ENCODE measurements at places on chromosomes 7 and 10.

DNA sequence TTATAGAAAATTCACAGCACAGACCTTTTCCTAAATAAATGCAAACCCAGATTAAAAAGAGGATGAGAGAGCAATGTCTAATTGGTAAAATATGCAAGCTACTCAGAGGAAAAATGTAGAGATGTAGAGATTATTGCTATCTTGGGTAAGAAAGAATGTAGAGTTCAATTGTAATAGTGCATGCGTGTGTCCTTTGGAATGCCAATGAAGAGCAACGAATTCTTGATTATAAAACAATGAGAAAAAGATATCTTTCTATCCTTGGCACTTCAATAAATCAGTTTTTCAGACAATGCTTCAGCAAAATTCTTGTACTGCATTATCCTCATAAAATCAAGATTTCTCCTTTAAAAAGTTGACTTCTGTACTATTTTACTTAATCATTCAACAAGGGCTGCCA, 50.9 kb downstream of the SEMA3D start:
- DNase-seq, result no peak

GRCh38 chr10:30294476-30295240, 54.4 kb downstream of the MTPAP start:
- no peak for DNase-seq

- DNase-seq, result no peak
Measured at GRCh38 chr10:12510501-12510941, 161.2 kb downstream of the CAMK1D start.

- DNase-seq, result no peak
Measured at GRCh38 chr7:116423499-116423898, 76.0 kb upstream of the CAV2 start.

GRCh38 chr7:138328215-138328614, 131.8 kb upstream of the TRIM24 start:
- no peak for DNase-seq

- no peak for DNase-seq
Measured at GRCh38 chr10:27944005-27944404, 54.9 kb downstream of the ODAD2 start.

DNA sequence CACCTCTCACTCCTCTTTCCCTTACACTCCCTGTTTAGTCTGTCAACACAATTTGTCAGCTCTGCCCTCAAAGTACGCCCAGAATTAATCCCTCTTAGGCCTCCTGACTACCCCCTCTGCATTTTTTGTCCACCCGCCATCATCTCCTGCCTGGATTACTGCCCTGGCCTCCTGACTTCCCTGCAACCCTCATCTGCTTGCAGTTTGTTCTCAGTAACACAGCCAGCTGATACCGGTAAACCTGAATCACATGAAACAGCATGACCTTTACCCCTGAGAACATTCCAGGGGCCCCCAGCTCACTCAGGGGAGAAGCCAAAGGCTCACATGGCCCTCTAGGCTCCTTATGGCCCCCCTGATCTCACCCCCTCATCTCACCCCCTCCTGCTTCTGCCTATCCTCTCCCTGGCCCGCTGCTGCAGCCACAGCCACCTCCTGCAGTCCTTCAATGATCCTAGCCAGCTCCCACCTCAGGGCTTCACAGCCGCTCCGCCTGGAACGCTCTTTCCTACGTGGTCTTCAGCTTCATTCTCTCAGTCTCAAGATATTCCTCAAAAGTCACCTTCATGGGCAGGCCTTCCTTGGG, 8.9 kb downstream of the C10orf53 start:
- DNase-seq, result no peak

GRCh38 chr10:11382187-11382586, 229.3 kb downstream of the USP6NL start:
- no peak for DNase-seq

GRCh38 chr7:69032848-69033247, 565.4 kb upstream of the AUTS2 start:
- DNase-seq, result no peak

DNA sequence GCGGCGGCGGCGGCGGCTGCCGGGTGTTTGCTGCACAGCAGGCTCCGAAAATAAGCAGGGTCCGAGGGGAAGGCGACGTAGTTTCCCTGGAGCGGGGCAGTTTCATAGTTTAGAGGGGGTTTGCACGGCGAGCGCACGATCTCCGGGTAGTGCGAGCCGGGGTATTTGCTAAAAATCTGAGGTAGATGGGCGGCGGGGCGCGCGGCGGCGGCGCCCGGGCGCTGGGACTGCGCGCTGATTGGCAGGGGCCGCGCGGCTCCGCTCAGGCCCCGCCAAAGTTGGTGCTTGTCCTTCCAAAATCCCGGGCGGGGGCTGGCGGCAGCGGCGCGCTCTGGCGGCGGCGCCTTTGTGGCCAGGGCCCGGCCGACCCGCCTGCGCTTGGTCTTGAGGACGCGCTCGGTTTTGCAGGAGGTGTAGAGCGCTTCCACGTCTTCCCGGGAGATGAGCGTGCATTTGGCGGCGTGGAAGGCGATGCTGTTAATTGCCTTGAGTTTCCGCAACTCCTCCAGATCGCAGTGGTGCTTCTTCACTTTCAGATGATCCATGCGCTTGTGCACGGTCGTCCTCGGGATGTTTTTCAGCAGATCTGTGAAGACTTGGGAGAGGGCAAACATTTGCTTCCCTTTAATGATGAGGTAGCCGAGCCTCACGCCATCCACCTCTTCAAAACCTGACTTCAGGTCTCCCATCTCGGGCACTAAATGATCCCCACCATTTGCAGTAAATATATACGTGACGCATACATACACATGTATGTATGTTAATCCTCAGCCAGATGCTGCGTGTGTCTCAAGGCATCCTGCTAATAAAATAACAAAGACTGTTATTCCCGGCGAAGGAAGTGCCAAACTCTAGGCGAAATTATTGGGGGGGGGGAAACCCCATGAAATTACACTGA, 8.1 kb downstream of the SKIDA1 start:
- peak; percentile 31 for DNase-seq

DNA sequence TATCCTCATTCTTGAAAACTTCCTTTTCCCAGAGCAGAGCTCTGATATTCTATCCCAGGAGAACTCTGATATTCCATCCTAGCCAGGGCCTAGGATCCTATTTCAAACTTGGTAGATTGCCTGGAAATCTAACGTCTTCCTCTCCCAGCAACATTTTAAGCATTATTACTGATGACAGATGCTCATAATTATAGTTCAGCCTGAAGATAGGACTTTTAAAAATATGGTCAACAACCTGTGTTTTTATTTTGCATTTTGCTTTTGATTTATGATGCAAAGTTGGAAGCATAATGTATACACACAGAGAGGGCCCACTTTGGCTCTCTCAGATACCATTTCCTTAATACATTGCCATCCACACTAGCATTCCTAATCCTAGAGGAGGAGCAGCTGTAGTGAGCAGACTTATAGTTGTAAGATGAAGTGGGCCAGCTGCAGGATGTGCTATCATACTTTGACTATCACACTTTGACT, 457.4 kb upstream of the TPK1 start:
- DNase-seq, result no peak

DNA sequence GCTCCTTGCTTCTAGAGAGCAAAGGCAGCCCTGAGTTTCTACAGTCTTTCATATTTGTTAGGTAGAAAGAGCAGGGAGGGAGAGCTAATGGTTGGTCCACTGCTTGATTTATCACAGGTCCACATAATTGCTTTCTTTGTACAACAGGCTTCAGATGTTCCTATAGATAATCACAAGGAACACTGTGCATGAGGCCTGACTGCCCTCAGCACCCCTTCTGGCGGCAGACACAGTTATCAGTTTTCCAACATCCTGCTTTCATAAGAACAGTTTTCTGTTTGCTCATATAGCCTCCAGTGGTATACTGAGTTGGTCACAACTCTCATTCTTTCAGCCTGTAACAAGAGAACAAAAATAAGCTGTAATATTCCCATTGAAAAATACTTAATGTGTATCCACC, 69.7 kb downstream of the AKR1C4 start:
- DNase-seq, result no peak

GRCh38 chr7:99631295-99632109, 14.8 kb downstream of the ZSCAN25 start:
- peak; percentile 28 for DNase-seq

DNA sequence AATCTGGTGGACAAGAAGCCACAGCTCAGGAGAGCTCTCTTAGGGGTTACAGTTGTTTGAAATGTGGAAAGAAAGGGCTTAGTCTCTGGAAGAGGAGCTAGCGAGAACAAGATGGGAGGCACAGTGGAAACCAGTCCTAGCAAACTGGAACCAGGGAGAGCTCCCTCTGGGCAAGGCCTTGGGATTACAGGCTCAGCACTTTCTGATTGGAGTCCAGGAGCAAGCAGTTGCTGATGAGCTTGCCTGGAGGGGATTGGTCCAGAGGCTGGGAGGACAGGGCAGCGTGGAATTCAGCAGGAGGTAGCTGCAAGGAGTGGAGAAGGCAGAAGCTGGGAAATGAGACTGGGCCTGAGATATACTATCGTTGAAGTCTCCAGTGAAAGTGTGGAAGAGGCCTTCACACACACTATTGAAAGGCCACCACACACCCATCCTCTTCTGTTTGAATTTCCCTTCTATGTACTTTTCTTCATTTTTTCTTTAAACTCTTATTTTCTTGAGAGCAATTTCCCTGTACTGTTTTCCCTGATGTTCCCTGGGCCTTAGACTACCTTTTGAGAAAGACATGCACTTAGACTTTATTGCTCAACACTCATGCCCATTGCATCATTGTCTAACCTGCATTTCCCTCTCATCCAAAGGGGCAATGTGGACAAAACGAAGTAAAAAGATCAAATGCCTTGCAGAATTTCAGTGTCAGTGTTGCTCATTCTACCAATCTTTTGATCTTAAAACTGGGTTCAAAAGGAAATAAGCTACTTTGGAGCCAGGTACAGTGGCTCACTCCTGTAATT, 57.8 kb upstream of the LANCL2 start:
- DNase-seq, result no peak

- no peak for DNase-seq
Measured at GRCh38 chr7:121244120-121244870, 84.5 kb upstream of the WNT16 start.

- DNase-seq, result no peak
Measured at GRCh38 chr7:7745966-7746365, 27.6 kb upstream of the RPA3 start.

GRCh38 chr10:6926971-6927370, 346.9 kb upstream of the PRKCQ start:
- DNase-seq, result no peak

- no peak for DNase-seq
Measured at GRCh38 chr10:102147561-102147960, 4.6 kb upstream of the NOLC1 start.

- DNase-seq, result no peak
Measured at GRCh38 chr7:133931053-133931452, 196.1 kb upstream of the LRGUK start.

- no peak for DNase-seq
Measured at GRCh38 chr10:131641231-131641630, 259.6 kb upstream of the PPP2R2D start.

DNA sequence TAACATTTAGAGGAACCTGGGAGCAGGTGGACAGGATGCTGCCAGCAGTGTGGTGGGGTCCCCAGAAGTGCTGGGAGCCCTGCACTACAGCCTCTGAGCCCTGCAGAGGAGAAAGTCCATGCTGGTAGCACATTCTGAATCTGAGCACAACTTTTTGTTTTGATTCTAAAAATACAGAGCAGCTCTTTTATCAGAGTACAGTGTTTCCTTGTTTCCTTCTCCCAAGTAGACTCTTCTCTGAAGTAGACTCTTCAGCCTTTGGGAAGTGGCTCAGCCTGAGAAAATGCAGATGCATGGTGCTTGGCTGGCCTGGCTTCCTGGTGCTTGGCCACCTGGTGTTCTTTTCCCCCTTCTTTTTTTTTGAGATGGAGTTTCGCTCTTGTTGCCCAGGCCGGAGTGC, 9.1 kb downstream of the ADCY1 start:
- no peak for DNase-seq
